Amniotic epithelial cell (primary cell): ENCODE measurements at places on chromosomes 3 and 15.

- peak; percentile 25 for DNase-seq
These were observed 32.5 kb upstream of the ZKSCAN7 start for GRCh38 chr3:44522494-44522933.

- DNase-seq: peak; percentile 35
These were observed 120.7 kb downstream of the CMSS1 start for GRCh38 chr3:99938270-99938911.

DNA sequence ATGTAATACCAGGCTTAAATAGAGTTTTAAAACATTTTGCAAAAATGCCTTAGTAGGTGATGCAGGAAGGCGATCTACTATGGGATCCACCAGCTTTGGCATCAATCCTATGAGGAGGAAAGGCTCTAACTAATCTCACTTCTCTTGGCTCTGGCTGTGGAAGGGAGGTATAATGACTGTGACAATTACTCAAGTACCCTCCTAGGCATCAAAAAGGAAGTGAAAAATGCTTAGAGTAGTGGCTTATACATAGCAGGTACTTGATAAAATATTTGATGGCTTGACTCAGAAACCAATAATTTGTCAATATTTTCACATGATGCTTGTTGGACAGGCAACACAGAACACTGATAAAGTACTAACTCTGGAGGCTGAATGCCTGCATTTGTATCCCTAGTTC, 34.1 kb upstream of the SERPINI2 start:
- no peak for DNase-seq

GRCh38 chr15:101474233-101474632, 15.3 kb downstream of the PCSK6 start:
- DNase-seq: no peak

- no peak for DNase-seq
These were observed 63.0 kb downstream of the HES1 start for GRCh38 chr3:194198938-194199337.

GRCh38 chr15:25931851-25932250, 68.7 kb upstream of the ATP10A start:
- DNase-seq: no peak
